ENCODE measurements at places on chromosomes 5 and 9. TPM values are rescaled to one million over a fixed set of nuclear protein-coding genes. Genes with fewer than 3 reads are reported as not detected.

The SNCB gene
- polyA plus RNA-seq = 0.39 TPM

The ELAVL2 gene
- 1.2 TPM for polyA plus RNA-seq

The TIFAB gene
- polyA plus RNA-seq = 1.4 TPM

The GNA14 gene
- polyA plus RNA-seq = 2.7 TPM

The SYNPO gene
- 46.7 TPM for polyA plus RNA-seq

DNA sequence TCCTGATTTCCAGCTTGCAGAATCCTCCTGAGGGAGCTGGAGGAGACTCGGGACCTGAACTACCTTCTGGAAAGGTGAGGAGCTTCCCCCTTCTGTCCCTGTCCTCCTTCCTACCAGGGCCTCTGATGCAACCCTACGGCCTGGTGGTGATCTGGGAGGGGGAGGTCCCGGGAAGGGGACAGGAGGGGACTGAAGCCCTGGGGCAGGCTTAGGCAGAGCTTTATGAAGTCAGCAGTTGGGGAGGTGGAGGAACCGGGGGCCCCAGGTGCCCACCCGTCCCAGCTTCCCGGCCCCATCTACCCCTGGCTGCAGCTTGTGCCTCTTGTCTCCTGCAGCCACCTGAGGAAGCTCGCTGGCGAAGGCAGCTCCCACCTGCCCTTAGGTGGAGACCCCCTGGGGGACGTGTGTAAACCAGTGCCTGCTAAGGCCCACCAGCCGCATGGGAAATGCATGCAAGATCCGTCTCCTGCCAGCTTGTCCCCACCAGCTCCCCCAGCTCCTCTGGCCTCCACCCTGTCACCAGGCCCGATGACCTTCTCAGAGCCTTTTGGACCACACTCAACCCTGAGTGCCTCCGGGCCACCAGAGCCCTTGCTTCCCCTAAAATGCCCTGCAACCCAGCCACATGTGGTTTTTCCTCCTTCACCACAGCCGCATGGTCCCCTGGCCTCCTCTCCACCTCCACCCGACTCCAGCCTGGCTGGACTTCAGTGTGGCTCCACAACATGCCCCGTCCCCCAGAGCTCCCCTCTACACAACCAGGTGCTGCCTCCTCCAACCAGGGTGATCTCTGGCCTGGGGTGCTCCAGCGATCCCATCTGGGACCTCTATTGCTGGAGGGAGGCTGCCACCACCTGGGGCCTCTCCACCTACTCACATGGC, 2.1 kb downstream of the SPATA31E1 start:
- DNase-seq = no peak

GRCh38 chr5:140261403-140262171, 41.3 kb downstream of the PFDN1 start:
- peak; percentile 89 for DNase-seq

DNA sequence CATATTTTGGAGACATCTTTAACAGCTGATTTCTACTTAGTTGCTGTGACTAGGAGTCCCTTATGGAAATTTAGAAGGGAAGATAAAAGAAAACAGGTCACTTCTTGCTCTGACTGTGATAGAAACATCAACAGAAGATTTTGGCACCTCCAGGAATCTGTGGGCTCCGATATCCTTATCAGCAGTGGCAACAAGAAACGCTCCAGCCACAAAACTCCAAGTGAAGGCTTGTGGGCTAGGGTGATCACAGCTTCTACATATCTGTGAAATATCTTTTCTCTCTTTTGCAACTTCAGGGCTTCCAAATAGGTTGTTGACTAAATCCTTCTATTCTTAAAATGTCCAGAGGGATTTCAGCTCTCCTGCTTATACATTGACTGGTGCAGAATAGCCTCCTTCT, 1625.5 kb upstream of the CDH6 start:
- no peak for DNase-seq

- DNase-seq = peak; percentile 60
Observed at GRCh38 chr5:56350597-56351170, 117.6 kb upstream of the ANKRD55 start.

GRCh38 chr5:129496864-129497595, 36.9 kb downstream of the ADAMTS19 start:
- no peak for DNase-seq

- peak; percentile 28 for DNase-seq
Observed at GRCh38 chr9:93960221-93960970, 5.2 kb upstream of the BARX1 start.

GRCh38 chr5:74641735-74642542, 1.4 kb upstream of the ENC1 start:
- DNase-seq = peak; percentile 71

- peak; percentile 55 for DNase-seq
Observed at GRCh38 chr5:172569861-172570558, 71.1 kb upstream of the NEURL1B start.

GRCh38 chr5:83993803-83994202, 273.1 kb upstream of the HAPLN1 start:
- no peak for DNase-seq

- DNase-seq = peak; percentile 84
Observed at GRCh38 chr9:131734165-131734610, 5.7 kb downstream of the RAPGEF1 start.

- peak; percentile 39 for DNase-seq
Observed at GRCh38 chr5:76604838-76605237, 18.4 kb downstream of the F2RL2 start.

- no peak for DNase-seq
Observed at GRCh38 chr9:120778758-120779157, 14.5 kb downstream of the FBXW2 start.

DNA sequence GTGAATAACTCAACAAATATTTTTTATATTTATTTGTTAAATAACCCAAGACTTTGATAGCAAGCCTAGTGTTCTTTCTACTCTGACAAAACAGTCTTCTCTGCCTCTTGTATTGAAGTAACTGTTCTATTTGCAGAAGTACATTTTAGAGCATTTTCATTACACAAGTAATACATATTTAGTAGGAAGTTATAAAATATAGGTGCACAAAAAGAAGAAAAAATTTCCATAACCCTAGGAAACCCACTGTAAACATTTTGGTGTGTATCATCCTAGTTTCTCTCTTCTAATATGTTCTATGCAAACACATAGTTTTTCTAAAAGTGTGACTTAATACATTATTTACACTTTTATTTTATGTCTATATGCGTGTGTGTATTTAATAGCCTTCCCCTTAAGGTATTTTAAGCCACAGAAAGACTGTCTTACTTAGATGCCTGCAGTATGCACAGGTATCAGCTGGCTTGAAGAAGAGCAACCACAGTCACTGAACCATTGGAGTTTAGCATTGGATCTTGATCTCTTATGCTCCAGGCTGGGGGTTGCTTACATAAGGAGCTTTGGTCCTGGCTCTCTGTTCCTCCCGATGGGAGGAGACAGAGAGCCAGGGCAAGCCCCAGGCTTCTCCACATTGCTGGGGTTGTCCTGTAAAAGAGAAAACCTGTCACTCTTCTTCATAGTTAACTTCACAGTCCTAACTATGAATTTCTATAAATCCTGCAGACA, 3.8 kb downstream of the SELENOP start:
- DNase-seq = peak; percentile 61
